Suppressor macrophage treated with lipopolysaccharide for 1 hour (primary cell): ENCODE measurements at places on chromosomes 2 and 18.

DNA sequence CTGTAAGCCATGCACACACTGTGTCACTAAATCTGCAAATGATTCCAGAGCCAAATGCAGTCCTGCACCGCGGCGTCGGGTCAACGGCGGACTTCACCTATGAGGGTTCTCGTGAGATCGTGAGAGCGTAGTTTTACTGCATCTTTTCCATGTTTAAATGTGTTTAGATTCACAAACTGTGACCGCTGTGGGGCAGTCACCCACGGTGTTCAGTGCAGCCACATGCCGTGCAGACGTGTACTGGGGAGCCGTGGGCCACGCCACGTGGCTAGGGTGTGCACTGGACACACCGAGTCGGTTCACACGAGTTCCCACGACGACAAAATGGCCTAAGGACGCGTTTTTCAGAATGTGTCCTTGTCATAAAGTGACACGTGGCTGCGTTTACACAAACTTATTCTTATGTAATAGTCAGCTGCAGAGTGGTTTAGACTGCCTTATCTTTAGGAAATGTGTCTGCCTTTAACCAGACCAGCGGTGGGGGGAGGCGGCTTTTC lies 34.1 kb downstream of the NFATC1 start:
- peak; percentile 22 for DNase-seq

- no peak for DNase-seq
Observed at GRCh38 chr18:29779096-29779495, 1263.4 kb downstream of the DSC3 start.

GRCh38 chr2:166138144-166138543 lies 10.3 kb upstream of the SCN1A start:
- DNase-seq: no peak

DNA sequence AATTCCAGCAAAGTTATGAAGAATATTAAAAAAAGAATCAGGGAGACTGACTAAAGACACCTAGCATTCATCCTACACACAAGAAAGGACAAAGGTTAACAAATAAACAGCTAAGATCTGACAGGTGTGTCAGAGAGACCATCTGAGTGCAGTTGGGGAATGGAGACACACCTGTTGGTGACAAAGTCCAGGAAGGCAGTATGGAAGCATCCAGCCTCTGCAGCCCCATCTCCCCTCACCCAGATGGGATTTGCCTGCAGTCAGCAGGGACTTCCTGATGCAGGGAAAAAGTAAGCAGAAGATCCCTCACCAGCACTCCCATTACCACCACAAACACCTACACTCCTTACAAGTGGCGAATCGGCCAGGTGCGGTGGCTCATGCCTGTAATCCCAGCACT lies 37.9 kb downstream of the USP34 start:
- no peak for DNase-seq

DNA sequence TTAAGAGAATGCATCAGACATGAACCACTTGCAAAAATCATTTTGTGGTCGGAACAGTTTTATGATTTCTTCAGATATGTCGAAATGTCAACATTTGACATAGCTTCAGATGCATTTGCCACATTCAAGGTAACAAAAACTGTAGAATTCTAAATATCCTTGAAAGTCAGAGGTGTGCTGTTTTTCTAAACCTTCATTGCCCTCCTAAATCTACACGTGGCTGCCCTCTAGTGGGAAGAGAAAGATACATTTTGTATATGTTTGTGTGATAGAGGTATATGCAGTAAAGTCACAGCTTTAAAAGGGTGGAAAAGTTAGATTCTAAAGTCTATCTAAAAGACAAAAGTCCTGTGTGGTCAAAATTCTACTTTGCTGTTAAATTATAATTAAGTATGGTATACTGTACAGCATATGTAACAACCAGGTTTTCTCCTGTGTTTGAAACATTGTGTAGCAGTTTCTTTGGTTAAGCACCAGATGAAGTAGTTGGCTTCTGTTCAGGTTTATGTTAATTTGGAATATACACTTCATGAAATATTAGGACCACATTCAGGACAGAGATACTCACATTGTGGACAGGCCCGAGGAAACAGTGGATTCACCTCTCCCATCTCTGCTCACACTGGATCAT lies 65.9 kb upstream of the ITM2C start:
- DNase-seq: peak; percentile 66

DNA sequence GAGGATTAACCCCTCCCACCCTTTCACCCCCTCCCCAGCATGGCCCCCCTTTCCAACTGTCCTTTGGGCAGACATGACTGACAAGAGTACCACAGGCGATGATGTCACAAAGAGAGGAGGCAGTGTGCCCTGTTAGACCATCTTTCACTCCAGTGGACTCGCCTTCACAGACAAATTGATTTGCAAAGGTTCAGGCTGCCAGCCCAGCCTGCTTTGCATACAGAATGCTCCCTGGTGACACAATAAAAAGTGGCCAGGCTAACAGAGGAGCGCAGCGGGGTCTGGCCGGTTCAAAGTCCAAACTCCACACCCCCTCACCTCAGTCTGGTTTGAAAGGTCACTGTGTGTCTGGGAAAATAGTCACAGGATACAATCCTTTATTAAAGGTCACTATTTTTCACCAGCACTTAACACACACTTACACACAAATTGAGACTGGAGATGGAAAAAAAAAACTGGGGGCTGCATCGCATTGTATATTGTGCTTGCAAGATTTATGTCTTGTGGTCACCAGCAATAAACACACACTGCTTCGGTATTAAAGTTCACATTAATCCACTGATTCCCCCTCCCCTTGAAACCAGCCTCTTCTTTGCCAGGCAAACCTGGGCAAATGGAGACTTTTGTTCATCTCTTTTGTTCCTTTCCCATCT lies 236.9 kb downstream of the BCL11A start:
- no peak for DNase-seq

GRCh38 chr2:201235860-201236811 lies 24.2 kb upstream of the CASP8 start:
- peak; percentile 83 for DNase-seq

GRCh38 chr18:12258719-12259705 lies 4.9 kb downstream of the CIDEA start:
- DNase-seq: no peak

DNA sequence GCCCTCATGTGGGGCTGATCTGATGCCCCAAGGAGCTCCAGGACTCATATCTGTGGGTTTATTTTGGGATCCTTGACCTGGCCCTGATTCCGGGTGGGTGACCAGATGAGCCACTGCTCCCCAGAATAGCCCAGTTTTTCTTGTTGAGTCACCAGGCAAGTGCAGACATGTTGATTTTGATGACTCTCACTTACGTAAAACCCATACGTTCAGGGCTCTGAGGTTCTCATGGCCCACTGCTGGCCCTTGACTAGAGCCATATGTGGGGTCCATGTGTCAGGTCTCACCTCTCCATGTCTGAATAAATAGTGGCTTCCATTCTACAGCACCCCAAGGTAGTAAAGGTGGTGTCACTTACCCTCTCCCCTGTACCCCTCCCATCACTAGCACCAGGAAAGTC lies 41.9 kb downstream of the CDC42EP3 start:
- DNase-seq: peak; percentile 78

GRCh38 chr2:72271766-72272641 lies 124.3 kb upstream of the CYP26B1 start:
- no peak for DNase-seq

GRCh38 chr2:43636621-43637020 lies 439 bp upstream of the PLEKHH2 start:
- DNase-seq: no peak

DNA sequence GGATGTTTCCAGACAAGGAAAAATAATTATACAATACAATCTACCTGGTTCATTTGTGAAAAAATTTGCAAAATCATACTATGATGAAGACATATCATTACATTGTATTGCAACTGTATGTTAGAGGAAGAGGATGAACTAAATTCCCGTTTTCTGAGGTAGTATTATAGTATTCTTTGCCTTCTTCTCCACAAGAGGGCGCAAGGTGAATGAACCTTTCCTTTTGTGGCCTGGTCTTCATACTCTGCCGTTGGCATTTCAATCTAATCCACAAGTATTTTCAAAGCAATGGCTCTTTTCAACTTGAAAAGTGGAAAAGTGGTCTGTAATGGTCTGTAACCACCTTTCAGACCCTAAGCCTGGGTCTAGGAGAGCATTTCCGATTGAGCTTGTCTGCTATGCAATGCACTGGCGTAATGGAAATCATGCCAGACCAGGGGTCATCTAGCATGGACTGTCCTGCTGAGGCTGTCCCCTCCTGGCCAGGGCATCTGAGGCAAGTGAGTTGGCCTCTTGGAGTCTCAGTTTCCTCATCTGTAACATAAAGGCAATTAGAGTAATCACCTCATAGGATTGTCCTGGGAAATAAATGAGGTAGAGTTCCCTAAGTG lies 30.8 kb upstream of the ZNF396 start:
- DNase-seq: peak; percentile 84

- DNase-seq: no peak
Observed at GRCh38 chr18:58416704-58417683, 211.9 kb downstream of the ALPK2 start.

GRCh38 chr18:12843420-12844350 lies 40.4 kb downstream of the PTPN2 start:
- no peak for DNase-seq

DNA sequence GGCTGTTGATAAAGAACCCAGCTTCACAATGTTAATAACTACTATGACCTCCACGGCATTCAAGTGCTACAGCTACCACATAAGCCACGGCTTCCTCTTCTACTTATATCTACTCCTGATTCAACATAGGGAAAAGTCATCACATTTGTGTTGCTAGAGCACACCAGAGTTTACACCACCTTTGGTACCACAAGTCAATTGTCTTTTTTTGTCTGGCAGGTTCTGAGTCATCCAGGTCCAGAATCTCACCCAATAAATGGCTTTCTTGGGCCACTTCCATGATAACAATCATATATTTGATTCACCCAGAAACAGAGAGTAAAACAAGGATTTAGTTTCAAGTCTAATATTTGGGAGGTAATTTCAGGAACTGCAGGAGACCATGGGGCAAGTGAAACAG lies 480.2 kb downstream of the TMX3 start:
- no peak for DNase-seq

- DNase-seq: no peak
Observed at GRCh38 chr2:26735883-26736588, 28.0 kb upstream of the SLC35F6 start.

DNA sequence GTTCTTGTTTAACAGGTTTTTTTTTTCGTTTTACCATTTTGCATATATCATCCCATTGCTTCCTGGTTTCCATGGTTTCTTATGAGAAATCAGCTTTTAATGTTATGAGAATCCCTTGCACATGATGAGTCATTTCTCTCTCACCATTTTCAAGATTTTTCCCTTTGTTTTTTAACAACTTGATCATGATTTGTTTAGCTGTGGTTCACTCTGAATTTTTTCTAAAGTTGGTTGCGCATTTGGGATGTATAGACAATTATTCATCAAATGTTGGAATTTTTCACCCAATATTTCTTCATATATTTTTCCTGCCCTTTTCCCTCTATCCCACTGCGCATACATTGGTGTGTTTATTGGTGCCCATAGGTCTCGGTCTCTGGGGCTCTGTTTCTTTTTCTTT lies 42.4 kb upstream of the BIN1 start:
- DNase-seq: no peak

- DNase-seq: peak; percentile 67
Observed at GRCh38 chr2:222751238-222751637, 79.8 kb downstream of the MOGAT1 start.

DNA sequence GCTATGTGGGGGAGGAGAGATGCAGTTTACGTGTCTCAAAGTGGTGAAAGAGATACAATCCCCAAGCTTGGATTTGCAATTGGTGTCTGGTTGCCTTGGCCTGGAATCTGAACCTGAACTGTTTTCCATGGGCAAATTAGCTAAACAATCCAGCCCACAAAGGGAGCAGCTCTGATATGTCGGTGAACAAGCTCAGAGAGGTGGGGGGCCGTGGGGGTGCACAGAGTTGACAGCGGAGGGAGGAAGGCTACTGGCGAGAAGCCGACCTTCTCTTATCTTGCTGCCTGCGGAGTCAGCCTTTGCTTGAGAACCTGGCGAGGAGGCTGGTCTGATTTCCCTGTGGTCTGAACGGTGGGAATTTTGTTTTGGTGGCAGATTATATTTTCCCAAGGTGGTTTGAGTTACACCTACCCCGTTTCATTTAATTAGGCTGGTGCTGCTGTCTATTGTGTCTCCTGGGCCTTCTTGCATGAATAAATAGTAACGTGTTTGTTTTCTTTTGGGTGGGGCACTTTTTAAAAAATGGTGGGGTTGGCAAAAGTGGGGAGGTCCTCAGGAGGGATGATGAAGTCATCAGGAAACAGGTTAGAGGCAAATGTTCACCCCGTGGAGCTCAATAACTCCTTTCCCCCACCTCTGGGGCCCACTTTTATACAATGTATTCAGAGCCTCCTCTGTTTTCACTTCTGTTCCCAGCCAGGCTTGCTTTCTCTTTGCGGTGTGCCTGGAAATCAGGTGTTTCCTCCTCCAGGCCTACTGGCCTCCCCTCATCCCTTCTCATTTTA lies 80.9 kb upstream of the IGFBP5 start:
- DNase-seq: no peak

GRCh38 chr18:55402731-55403405 lies 185.1 kb downstream of the TCF4 start:
- no peak for DNase-seq

- DNase-seq: no peak
Observed at GRCh38 chr2:128682266-128682665, 363.6 kb upstream of the HS6ST1 start.

GRCh38 chr2:219352448-219353023 lies 20.0 kb upstream of the RESP18 start:
- DNase-seq: peak; percentile 77

GRCh38 chr2:151042964-151043363 lies 218.7 kb downstream of the RBM43 start:
- DNase-seq: no peak

DNA sequence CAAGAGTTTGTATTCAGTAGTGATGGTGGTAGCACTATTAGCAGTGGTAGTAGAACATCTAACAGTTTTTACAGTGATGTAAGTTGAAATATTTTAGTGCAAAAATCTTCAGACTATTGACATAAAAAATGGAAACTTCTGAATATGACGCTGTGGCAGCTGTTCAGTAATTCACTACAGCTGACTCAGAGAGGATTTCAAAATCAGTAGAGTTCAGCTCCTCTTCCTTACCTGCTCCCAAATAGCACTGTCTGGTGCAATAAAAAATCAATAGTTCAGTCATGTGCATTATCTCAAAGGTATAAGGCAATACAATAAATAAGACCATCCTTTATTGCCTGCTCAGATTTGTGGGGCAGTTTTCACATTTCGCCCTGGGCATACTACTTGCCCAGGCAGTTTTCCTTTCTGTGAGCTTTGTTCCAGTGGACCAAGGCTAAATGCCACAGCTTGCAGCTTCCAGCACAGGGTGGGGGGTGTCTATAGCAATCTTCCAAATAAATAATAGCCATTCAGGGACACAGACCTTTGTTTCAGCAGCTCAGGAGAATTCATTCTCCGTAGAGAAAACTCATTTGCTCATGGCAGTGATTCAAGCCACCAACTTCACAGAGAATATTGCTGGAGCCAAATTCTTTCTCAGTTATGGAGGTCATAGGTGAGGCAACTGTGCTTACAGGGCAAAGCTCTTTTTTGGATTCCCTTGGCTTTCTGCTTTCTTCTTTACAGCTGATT lies 33.9 kb upstream of the GORASP2 start:
- no peak for DNase-seq

GRCh38 chr2:197993830-197994229 lies 189.4 kb downstream of the PLCL1 start:
- DNase-seq: peak; percentile 51
